ENCODE measurements at places on chromosomes 7 and 10.

DNA sequence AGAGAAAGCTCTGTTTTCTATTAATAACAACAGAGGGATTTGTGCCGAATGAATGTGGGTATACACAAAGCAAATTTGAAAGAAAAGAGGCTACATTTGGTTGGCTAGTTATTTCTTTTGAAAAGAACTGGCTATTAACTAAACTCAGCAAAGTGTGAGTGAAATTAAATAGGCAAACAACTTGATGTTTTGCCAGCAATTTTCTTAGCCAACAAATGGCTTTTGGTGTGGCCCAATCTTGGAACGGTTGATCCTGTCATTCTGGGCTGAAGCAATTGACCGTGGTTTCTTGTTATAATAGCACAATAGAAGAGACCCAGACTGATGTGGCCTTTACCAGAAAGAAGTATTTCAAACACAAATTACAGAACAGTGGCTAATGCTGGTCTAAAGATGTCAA is 898.6 kb downstream of the KCNMA1 start:
- no peak for DNase-seq

- DNase-seq = no peak
Observed at GRCh38 chr10:103692436-103692951, 162.9 kb downstream of the SH3PXD2A start.

DNA sequence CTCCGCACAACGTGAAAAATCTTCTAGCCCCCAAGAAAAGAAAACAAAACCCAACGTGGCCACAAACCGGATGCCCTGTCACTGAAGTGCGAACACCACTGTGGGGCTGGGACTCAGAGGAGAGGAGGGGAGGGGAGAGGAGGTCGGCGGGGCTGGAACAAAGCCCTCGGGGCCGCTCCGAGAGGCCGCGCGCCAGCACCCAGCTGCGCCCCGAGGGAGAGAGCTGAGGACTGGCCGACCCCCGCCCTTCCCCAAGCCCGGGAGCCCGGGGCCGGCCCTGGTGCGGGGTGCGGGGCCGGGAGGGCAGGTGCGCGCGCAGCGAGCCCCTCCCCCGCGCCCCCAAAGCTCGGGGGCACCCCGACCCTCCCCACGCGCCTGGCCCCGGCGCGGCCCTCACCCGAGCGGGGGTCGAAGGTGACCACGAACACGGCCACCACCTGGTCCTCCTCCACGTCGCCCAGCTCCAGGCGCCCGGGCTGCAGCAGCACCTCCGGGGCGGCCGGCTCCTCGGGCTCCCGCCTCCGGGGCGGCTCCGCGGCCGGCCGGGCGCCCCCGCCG is 398 bp downstream of the DENND11 start:
- peak; percentile 67 for DNase-seq

DNA sequence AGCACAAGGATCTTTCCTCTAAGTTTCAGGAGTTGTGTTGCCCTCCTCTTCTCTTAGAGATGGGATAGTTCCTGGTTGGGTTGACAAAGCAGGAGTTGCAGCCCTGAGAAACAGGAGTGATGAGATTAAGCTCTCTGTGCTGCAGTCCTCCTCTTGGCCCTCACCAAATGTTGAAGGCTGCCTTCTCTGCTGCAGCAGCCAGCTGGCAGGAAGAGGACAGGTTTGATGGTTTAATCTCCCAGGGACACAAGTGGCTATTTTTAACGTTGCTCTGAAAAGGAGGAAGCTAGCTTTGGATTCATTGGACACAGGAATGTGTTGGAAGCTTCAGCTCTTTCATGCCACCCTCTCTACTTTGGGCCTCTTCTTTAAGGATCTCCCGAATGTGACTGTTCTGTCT is 9.4 kb downstream of the STRIP2 start:
- DNase-seq = no peak

GRCh38 chr7:131424219-131424822 is 96.6 kb downstream of the MKLN1 start:
- DNase-seq = no peak

DNA sequence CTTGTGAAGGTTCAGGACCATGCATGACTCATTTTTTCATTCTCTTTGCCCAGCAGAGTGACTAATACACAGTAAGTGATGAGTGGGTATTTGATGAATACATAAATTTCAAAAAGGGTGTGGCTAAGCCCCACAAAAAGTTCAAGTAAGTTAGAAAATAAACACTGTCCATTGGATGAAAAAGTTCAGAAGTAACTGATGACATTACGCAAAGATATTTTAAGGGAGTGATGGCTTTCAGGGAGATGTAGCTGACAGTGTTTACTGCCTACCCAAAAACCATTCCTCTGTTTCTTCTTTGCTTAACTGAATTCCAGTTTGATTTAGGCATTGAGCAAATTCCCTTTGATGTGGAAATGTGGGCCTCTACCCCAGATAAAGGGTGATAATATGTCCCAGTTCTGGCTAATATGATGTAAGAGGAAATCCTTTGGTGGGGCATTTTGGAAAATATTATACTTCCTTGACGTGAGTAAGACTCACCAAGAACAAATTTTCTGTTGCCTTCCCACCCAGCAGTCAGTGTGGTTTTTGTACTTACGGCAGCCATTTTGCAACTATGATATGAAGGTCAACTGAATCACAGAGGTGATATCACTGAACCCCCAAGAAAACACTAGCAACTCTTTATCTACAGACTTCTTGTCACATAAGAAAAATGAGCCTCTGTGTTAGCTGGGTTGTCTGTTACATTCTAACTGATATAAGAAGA is 29.0 kb upstream of the EBLN1 start:
- DNase-seq = no peak

DNA sequence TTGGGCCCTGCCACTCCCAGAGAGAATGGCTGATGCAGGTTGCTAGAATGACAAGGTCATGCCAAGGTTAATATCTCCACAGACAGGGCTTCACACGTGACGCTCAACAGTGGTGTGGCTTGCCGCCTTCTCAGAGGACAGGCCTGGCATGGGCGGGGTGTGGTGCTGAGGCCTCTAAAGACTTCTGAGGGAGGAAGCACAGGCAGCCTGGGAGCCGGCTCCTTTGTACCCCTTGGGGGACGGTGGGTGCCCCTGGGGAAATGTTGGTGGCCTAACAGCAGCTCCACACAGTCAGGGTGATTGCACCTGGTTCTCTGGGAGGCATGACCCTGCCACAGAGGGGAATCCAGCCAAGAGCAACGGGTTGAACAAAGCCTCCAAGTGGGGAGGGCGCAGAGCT is 115.1 kb downstream of the PKD1L1 start:
- DNase-seq = no peak

DNA sequence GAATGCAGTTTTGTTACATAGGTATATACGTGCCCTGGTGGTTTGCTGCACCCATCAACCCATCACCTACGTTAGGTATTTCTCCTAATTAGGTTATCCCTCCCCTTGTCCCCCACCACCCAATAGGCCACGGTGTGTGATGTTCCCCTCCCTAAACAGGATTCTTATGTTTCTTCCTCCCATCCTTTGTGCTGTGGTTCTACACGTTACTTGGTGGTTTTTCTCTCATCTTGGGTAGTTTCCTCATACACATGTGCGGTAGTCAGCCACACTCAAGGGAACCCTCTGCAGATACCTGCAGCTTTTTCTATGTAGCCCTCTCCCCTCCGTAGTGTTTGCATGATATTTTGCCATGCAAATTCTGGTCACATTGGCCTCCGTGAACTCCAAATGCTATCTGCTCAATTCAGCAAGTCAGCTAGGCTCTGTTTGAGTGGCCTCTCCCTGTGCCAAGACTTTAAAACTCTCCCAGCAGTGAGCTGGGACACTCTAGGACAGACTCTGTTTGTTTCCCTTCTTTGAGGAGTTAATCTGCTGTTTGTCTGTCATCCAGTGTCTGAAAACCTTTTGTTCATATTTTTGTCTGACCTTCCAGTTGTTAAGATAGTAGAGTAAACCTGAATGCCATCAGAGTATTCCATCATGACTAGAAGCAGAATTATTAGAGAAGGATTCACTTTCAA is 41.0 kb downstream of the RABGEF1 start:
- no peak for DNase-seq

GRCh38 chr7:139580435-139580834 is 57.0 kb downstream of the CLEC2L start:
- DNase-seq = no peak

DNA sequence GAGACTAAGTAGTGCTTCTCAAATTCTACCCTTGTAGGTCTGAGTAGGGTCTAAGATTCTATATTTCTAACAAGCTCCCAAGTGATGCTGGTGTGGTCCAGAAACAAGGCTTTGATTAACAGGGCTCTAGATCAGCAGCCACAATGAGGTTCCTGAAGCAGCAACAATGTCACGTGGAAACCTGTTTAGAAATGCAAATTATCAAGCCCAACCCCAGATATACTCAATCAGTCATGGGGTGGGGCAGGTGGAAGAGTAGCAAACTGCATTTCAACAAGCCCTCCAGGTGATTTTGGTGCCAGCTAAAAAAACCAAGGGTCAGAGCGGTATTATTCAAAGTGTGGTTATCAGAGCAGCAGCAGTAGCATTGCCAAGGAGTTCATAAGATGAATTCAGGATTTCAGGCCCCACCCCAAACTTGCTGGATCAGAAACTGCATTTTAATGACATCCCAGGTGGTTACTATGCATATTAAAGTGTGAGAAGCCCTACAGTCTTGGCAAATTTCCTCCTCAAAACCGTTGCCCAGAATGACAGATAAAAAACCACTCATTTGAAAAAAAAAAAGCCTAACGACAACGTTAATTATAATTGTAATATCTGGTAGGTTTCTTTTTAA is 199.2 kb downstream of the AHR start:
- no peak for DNase-seq

- no peak for DNase-seq
Observed at GRCh38 chr7:27967639-27968038, 213.0 kb downstream of the JAZF1 start.
